ENCODE measurements at places on chromosomes 7 and 10.

GRCh38 chr10:58662314-58662713 is 149.6 kb downstream of the BICC1 start:
- no peak for DNase-seq

GRCh38 chr10:82288461-82288881 is 413.5 kb downstream of the NRG3 start:
- no peak for DNase-seq

DNA sequence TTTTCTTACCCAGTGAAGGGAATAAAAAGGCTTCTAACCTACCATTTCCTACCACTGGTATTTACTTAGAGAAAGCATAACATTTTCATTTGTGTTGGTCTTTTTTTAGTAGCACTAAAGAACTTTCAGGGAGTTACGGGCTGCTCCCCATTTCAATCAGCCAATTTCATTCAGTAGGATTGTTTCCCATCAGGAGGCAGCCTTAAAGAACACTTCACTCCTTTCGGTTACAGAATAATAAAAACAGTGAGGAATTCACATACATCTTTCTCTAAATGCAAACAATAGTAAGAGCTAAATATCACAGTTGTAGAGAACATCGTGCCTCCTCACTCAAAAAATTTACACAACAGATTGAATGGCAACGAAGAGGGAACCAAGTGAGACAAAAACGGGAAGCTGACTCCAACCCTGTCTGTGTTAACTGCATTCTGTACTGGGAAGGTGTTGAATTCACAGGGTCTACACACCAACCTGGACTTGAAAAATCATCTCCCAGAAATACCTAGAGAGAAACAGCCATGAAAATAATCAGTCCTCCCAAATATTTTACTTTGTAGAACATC is 55.5 kb upstream of the ABLIM1 start:
- DNase-seq, result no peak

- peak; percentile 29 for DNase-seq
Measured at GRCh38 chr7:98281757-98282606, 496 bp downstream of the BRI3 start.

GRCh38 chr7:76198202-76198601 is 3.5 kb upstream of the SRRM3 start:
- DNase-seq, result no peak

DNA sequence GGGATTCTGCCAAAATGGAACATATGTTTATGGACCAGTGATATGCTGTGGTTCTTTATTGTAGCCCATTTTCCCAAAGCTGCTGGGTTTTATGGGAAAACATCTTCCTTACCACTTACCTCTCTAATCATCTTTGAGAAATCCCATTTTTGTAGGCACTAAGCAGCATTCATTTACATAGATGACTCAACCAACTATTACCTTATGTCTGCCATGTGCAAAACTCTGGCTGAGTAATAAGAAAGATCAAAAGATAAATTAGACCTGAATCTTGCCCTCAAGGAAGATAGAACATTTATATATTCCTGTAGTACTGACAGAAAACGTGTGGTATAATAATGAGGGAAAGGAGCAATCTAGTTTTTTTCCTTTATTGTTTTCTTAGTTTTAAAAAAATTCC is 24.3 kb downstream of the CBLL1 start:
- no peak for DNase-seq
